ENCODE measurements at places on chromosomes 4 and X. TPM values are rescaled to one million over a fixed set of nuclear protein-coding genes. Genes with fewer than 3 reads are reported as not detected.

DNA sequence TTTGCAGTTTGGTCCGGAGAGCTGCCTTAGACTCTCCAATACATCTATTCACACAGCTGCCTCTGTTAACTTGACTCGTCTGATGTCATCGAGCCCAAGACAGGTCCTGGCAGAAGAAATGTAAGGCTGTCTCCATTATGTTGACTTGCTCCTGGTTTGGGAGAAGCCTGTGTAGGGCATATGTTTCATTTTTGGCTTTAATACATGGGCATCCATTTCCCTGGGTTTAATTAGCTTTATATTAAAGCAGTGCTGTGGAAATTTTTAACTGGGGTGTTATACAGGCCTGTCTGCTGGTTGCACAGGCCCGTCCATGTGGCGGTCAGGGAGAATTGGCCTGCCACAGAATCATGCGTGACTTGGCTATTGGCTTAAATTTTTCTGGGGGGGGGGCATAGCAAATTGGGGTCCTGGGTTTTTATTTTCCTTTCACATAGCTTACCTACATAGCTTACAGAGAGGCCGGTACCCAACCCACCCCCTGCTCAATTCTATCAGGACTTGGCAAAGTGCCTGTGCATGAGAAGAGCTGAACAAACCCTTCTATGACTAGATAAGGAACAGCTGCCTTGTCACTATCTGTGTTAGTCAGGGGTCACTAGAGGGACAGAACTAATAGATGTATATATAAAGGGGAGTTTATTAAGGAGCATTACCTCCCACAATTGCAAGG lies 123.5 kb upstream of the WDR1 start:
- DNase-seq: no peak

DNA sequence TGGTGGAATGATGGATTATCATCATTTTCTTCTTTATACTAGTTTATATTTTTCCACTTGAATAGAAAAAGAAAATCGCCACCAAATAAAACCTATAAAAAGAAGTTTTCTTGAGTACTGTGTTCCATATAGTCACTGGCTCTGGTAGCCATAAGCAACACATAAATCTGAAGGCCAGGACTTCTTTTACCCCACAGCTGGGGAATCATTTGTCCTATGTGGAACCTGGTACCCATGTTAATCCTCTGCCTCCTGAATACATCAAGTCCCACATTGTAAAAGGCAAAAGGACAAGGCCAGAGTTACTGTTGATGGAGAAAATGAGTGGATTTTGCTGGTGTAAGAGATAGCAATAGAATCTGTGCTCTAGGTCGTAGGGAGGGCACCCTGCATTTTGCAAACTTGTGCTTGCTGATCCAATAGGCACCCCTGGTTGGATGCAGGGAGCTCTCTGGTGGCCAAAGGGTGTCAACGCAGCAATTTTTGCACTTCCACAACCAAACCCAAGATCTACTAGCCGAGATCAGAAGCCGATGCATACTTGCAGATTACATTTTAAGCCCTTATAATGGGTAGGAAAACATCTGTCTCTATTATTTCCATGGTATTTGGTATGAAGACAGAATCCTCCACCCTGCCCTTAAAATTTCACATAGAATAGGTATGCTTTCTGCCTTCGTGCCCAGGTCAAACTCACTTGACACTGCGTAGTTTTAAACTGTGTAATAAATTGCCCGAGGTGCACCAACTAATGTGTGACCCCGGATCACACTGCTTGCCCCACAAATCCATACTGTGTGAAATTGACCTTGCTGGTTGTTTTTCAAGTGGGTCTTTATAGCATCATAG lies 146.2 kb upstream of the SCML1 start:
- DNase-seq: peak; percentile 80

DNA sequence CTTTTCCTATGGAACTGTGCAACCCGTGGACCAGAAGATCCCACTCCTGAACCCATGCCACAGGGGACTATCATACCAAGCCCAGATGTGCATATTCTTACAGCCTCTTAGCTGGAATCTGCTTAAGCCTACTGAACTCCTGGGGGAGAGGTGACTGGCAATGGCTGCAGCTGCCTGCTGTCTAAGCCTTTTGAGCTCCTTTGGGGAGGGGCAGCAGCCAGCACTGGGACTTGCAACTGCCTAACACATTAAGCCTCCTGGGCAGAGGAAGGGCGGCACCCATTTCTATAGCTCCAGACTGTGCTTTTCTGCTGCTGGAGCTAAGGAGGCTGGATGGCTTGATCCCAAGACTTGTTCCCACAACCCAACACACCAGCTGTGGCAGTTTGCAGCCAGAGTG lies 117.9 kb upstream of the VEGFC start:
- no peak for DNase-seq

GRCh38 chr4:184457535-184458249 lies 16.7 kb downstream of the IRF2 start:
- DNase-seq: no peak

DNA sequence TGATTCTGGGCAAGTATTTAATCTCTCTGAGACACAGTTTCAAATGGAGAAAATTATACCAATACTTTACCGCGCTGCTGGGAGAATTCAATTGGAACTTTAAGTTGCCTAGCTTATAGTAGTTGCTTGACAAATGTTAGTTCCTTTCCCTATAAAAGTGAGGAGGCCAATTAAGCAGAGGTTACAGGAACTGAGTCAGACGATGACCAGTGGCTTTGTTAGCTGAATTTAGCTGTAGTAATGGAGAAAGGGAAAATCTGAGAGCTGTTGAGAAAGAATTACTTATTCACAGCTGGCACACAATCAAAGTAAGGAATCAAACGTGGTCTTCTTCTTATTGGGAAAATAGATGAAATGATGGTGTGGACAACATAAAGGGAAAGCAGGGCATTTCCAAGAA lies 29.6 kb downstream of the SMARCA1 start:
- DNase-seq: peak; percentile 63

Gene PABPC1L2A
- not detected for total RNA-seq
